ENCODE measurements at places on chromosomes 3 and 15.

DNA sequence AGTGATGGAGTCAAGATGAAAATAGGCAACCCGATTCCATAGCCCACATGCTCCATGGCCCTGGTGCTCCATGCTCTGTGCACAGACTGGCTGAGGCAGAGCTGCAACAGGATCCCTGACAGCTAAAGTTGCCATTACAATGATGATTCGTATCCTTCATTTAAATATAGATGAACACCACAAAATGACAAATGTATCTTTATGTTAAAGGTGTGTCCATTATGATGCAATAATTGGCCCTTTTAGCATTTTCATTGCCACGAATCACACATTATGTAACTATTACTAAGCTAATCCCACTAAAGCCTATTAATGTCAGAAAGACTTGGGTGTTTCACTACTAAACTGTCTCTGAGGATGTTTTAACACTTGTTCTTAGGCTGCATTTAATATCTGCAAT lies 270.2 kb upstream of the THBS1 start:
- DNase-seq, result no peak

DNA sequence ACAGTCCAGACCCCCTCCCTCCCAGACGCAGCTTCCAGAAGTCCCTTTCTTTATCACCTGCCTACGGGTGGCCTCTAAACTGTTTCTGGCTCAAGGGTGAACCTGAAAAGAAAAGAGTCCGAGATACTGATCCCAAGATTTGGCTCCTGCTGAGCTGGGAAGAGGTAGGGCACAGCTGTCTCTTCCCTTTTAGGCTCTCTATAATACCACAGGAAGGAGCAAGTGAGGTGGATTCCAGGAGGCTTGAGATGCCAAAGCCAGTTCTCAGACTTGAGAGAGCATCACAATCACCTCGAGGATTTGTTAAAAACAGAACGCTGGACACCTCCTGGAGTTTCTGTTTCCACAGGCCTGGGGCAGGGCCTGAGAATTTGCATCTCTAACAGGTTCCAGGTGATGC lies 12.3 kb downstream of the ST8SIA2 start:
- no peak for DNase-seq

GRCh38 chr3:178283561-178283960 lies 252.7 kb upstream of the KCNMB2 start:
- DNase-seq, result no peak

GRCh38 chr3:185559706-185560090 lies 7.3 kb upstream of the LIPH start:
- DNase-seq, result no peak

GRCh38 chr3:33392703-33393125 lies 47.5 kb downstream of the UBP1 start:
- no peak for DNase-seq

DNA sequence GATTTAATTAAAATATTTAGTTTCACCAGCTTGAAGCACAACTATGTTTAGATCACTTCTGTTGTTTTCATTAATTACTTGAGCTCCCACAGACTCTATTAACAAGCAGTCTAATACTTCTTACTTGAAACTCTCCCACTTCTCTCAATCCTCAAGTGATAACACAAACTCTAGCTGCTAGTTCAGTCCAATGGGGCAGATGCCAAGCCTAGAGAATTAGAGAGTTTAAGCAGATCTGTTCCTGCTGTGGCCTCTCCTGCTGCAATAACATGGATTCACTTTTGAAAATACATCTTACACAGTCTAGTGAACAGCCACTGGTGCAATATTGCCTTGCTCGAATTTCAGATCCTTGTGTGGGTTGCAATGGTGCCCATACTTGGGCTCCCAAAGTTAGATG lies 566.4 kb upstream of the SGO1 start:
- no peak for DNase-seq

GRCh38 chr15:78850941-78851755 lies 21.5 kb upstream of the MORF4L1 start:
- DNase-seq, result no peak

GRCh38 chr3:135412475-135412874 lies 553.1 kb upstream of the PPP2R3A start:
- no peak for DNase-seq

DNA sequence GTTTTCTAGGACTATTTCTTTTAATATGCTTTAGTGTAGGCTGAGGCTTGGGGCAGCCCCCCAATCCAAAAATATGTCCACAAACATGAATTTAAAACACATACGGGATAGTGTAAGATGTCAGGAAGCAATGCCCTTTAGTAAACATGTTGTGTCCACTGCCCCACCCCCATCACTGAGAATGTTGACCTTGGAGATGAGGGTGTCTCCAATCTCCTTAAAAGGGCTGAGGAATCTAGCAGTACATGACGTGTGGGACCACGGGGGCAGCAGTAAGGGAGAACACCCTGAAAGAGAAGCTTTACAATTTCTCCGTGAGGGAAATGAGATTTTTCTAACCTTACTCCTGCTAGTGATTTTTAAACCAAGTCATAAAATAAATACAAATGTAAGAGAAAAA lies 84.7 kb downstream of the SQOR start:
- no peak for DNase-seq

DNA sequence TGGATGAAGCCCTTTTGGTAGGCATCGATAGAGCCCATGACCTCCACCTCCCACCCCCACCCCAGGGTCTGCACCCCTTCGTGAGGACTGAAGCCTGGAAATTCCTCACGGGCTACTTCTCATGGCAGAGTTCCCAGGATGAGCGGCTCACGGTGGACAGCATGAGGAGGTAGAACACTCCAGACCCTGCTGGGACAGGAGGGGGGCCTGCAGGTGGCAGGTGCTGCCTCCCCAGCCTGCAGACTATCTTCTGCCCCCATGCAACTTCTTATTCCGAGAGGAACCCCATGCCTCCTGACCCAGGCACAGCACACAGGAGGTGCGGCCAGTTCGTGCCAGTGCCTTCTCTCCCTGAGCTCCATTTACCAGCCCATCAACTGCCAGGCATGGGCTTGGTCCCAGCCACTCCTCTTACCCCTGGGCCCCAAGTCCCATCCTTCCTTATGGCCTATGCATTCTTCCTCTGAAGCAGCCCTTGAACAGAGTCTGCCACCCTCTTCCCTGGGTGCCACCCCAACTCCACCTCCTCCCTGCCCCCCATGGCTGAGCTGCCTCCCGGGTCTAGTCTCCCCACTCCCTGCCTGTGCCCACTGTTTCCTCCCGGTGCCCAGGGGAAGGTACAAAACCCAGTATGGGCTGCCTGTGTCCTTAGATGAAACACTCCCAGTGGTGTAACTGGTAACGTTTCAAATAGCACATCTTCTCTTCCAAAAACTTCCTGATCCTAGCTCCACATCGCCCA lies 8.4 kb downstream of the TBC1D21 start:
- no peak for DNase-seq

DNA sequence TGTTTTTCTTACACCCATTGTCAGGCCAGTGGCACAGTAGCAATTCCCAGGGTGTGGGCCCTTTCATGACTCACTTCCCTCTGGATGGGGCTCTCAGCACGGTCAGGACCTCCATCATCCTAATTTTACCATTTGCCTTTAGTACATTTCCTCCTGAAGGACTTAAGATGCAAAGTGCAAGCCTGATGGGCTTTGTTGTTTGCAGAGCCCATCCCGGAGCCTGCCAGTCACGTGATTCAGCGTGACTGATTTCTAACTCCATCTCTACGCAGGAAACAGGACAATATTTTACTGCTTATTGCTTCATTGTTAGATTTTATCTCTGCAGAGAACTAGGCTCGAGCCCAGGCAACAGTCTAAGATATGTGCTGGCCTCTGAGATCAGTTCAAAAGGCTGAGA lies 223.7 kb downstream of the PDZRN3 start:
- no peak for DNase-seq

GRCh38 chr3:81967393-81967792 lies 205.9 kb upstream of the GBE1 start:
- DNase-seq, result no peak

DNA sequence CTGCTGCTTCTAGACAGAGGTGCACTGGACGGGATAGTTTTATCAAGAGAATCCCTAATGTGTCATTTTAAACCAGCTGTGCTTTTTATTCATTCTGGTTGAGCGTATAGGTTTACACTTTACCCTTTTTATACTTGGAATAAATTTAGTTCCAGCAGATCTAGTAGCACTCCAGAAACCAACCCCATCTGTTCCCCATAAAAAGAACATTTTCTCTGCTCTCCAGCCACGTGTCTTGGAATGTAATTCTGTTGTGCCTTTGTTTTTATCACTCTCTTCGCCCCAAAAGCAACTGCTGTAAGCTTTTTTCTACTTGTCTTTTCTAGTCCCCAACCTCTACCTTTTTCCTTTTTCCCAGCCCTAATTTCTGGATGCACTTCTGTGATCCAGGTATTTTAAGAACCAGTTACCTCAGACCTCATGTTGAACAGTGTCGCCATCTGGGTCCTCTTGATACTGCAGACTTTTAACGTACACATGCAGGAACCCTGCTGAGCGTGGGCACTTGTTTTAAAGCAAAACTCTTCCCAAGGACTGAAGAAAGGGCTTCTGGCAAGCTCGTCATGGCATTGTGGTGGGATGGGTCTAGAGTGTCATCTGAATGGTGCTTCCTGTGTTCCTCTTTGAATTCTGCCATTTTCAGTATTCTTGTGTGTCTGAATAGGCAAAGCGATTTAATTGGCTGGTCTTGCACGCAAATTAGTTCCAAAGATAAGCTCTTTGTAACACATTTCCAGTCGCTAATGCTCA lies 5.7 kb upstream of the EXOG start:
- no peak for DNase-seq

Data from stimulated activated CD4-positive, alpha-beta T cell treated with anti-CD3 and anti-CD28 coated beads, Interleukin-12 subunit alpha, Interleukin-12 subunit beta, amount 100 ng/mL, for 48 hours (primary cell).